ENCODE measurements at places on chromosomes 2 and 18.

GRCh38 chr2:30821960-30822359, 14.7 kb upstream of the CAPN13 start:
- DNase-seq = no peak

DNA sequence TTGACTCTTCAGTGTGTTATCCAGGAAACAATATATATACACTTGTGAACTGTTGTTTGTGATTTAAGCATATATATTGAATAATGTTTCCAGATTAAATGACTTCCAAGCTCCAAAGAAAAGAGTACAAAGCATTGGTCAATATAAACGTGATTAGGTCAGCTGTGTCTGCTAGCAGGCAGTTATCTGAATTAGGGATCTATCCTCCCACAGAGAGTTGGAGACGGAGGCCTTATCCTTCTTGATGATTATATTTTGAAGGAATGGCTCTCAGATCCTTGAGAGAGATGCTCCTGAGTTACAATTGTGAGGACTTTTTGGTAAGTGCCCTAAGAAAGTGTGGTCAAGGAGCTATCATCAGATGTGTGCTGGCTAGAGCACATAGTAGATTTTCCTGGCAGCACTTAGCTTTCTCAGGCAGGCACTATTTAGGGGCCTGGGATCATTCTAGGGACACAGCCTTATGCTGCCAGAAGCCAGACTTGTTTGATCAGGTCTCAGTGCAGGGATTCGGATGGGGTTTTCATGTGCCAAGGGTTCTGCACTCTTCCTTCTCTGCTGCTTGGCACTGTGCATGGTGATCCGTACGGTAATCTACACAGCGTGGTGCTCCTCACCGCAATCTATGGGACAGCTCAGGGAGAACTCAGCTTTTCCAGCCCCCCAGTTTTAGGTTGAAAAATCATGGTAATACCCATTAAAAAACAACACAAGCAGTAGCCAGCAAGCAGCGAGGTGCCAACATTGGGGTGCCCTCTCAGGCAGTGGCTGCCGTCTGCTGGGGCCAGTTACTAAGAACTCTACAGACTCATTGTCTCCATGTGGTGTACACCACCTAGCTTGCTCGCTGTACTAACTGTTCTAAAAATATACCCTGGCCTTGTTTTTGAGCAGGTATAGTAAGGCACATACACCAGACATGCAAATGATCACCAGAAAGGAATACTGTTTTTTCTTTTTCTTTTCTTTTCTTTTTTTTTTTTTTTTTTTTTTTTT, 8.0 kb upstream of the ZDBF2 start:
- DNase-seq = no peak

DNA sequence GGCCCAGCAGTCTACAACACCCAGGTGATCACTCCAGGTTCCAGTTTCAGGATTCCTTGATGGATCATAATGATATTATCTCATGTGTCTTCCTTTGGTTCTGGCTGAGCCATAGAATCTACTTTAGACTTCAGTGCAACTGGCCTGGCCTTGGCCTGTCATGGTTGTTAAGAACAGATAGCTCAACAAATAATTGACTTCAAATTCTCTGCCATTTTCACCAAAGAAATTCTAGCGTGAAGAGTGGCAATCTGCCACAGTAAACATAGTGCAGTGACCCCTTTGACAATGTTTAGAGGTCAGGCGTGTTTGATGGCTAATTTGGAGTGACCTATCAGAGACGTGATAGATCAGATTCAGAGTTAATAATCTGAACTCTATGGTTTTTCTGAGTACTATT, 50.2 kb upstream of the ZNF385B start:
- no peak for DNase-seq

DNA sequence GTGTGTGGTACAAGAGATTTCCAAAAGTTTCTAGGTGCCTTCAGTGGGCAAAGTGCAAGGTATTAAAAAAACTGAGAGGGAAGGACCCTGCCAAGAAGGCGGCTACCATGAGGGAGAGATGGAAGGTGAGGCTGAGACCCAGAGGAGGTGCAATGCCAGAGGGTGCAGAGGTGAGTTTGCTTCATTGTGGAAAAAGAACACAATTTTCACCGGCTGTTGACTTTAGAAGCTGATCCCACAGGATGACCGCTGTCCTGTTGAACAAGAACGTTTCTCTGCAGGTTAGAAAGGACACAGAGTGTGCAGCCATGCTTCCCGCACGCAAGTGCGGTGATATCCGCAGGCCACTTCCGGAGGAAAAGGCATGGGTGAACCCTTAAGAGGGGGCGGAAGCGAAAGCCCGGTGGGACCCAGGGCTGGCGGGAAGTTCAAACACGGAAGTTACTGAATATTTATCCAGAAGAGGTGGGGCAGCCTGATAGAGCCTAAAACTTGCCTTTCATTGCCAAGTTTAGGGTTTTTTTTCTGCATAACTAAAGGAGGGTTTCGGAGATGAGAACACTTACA, 16.6 kb downstream of the SP110 start:
- DNase-seq = no peak

DNA sequence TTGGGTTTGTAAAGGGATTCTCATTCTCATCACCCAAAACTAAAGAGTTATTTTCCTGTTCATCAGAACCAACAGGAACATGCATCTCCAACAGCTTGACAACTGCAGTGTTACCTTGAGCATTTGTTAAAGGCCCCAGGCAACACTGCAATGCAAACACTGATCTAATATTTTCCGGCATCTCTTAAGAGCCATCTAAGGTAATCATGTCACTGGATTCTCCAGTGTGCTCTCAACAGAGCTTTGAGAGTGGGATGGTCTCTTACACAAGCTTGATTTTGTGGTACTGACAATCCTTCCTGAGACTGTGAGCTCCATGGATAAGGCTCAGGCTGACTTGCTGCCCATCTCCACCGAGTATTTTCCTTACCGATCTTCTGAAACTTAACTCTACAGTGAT, 90.5 kb upstream of the ITGB6 start:
- DNase-seq = no peak

DNA sequence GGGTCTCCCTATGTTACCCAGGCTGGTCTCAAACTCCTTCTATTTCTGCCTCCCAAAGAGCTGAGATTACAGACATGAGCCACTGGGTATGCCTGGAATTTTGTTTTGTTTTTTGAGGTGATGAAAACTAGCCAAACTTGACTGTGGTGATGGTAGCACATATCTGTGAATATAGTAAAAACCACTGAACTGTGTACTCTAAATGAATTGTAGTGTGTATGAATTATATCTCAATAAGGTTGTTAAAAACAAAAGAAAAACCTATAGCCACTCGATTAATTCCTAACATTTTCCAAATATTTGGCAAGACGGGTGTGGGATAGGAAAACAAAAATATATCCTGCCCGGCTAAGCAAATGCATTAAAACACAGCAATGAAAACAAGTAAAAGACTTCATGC, 1302.3 kb upstream of the CHAC2 start:
- no peak for DNase-seq
